IMR-90 (cell line): ENCODE measurements at places on chromosomes 7 and 10.

DNA sequence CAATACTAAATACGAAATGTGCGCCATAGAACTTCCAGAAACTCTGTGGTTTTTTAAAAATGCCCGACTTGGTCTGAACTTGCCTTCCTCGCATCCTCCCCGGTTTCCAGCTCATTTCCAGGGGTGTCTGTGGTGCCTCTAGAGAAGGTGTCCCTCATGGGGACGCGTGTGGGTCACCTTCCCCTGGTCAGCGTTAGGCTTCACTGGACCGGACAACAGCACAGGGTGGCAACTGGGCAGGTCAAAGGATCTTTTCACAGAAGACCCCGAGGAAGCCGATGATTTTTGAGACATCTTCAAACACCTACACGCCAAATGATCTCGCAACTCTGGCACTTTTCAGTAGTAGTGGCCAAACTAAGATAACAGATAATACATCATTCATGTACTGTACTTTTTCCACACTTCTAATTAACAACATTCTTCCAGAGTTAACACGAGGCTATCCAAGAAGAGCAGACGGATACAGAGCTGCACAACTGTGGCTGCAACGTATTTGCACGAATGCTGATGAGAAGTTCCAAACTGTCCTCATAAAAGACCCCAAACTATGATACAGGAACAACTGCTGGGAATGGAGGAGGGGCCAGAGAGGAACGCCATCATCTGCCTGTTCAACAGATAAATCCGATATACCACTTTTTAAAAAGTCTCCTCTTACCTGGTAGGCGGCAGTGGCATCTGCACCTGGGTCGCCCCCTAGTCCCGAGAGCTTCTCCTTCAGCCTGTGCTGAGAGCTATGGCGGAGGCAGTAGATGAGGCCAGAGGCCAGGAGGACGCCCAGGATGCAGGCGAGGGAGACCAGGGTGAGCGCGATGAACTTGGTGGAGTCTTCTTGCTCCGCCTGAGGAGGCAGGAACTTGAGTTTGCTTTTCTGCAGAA, 345.5 kb downstream of the DNAJB6 start:
- no peak for DNase-seq

- DNase-seq: no peak
These were observed 4.1 kb downstream of the HOXA9 start for GRCh38 chr7:27161214-27161720.

DNA sequence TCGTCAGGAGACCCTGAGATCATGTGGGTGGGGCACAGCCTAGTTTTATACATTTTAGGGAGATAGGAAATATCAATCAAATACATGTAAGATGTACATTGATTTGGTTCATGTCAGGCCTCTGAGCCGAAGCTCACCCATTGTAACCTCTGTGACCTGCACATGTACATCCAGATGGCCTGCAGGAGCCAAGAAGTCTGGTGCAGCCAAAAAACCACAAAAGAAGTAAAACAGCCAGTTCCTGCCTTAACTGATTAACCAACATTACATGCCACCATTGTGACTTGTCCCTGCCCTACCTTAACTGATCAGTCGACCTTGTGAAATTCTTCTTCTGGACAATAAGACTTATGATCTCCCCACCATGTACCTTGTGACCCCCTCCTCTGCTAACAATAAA, 16.0 kb upstream of the LRRC61 start:
- no peak for DNase-seq

DNA sequence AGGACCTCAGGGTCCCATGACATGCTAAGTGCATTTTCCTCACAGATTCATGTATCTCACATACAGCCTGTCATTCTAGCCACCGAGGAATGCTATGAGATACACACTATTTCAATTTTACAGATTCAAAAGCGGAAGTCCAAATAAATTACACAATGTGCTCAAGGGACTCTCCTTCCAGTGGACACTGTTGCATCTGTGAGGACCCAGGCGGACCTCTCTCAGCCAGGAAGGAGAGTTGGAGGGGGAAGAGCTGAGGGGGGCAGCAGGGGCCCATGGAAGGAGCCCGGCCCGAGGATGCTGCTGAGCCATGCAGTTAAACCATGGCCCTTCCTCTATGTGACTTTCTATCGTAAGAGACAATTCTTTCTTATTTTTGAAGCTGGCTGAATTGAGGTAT, 93.6 kb downstream of the VOPP1 start:
- DNase-seq: no peak

DNA sequence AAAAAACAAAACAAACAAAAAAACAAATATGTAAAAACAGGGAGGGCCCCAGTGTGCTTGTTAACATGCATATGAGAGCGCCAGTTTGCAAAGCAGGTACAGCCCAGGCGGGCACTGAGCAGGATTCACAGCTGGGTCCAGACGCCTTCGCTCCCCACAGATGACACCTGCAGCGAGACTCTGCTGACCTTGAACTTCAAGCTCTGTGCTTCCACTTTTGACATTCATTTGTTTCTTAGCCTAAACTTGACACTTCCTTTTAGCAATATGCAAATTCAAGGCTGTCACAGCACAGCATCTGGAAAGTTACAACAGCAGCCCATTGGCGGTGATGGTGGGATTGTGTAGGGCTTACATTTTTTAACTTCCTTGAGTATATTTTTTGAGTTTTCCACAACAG, 88.8 kb upstream of the TNS3 start:
- DNase-seq: no peak

- peak; percentile 7 for DNase-seq
These were observed 1.1 kb upstream of the TARP start for GRCh38 chr7:38274486-38274885.

DNA sequence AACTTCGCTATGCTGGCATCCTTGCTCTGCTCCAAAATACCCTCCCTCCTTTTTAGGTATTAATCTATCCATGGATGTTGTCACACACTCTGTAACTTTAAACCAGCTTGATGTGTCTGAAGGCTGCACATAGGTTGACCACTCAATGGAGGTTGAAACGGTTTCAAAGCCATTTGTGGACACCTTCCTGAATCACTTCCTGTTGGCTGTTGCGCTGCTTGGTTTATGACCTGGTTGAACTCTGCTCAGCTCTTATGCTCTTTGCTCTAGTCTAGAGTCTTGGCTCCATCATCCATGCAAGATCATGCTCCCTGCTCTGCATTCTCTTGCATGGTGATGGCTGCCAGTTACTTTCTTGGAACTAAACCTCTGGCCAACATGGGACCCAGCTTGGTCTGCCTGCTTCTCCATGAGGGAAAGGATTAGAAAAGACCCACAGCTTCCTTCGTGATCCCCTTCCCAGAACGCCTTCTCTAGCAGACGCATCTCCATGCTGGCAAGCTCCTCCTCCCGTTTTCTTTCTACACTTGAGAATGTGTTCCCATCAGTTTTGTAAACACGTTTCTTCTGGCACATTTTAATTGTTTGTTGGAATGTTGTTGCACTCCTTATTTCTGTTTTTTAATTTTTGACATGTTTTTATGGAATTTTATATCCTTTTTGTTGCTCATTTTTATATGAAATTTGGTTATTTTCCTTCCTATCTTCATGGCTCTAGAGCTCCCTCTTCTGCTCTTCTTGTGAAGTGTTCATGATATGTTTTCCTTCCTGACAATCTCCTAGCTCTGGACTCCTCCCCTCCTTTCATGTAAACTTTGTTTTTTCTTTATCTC, 149.8 kb downstream of the XPNPEP1 start:
- peak; percentile 43 for DNase-seq

GRCh38 chr10:43373461-43373860, 2.0 kb downstream of the FXYD4 start:
- DNase-seq: no peak

DNA sequence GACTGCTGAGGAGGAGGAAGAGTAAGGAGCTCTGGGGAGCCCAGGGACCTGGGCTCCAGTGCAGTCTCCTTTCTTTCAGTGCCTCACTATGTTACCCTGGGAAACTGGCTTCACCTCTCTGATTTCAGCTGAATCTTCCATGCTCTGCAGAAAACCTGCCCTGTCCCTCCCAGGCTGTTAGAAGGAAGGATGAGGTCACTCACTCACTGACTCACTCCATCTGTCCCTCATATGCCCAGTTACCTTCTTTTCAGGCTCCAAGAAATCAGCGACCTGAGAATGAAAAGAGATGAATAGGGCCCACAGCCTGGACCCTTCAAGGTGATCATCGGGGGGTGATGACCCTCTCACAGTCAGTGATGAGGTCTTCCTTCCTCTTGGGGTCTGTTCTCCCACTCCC, 481 bp downstream of the SFTPA2 start:
- peak; percentile 43 for DNase-seq

DNA sequence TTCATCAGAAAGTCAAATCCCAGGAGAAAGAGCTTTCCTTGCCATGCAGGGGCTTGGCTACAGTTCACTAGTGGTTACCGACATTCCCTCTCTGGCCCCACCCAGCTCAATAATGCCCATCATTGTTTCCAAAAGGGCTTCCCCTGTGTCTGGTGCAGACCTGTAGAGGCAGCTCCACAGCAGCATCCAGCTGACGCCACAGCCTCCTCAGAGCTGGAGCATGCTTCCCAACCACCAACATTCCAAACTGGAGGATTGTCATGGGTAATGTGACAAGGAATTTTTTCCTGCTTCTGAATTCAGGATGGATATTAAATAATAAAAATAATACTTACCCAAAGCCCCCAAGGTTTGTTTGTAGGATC, 77.4 kb downstream of the ZNF365 start:
- DNase-seq: no peak

GRCh38 chr7:36025190-36025589, 127.9 kb upstream of the EEPD1 start:
- DNase-seq: no peak

DNA sequence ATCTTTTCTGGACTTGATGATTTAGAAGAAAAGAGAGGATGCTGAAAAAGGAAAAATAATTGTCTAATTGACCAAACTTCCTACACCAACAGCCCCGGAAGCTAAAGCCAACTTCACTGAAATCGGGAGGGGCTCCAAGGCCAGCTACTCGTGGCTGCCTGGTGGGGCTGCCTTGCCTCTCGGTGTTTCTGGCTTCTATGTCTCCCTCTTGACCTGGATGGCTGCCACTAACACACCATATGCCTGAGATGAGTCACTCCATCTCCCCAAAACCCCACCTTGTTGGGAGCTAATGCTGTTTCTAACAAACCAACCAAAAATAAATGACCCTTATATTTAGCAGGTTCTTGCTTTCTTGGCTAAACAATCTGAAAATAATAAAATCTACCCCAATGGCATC, 87.6 kb upstream of the AFAP1L2 start:
- DNase-seq: no peak

- DNase-seq: no peak
These were observed 242.6 kb upstream of the FZD8 start for GRCh38 chr10:35884657-35885071.

DNA sequence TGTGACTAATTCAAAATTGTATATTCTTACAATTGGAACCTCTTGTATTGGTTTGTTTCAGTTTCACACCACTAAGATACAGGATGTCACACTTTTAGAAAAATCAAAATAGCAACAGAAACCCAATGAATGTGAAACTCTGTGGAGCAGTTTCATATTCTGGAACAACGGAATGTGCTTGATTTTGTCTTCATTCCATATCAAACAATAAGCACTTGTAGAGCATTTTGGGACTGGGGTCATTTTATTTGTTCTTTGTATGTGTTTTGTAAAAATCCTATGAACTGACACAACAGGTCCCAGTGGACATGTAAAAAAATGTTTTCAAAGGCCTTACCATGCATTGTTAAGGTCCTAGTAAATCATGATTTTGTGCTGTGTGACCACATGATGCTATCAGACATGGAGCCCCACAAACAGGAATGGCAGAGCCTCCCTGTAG, 123.1 kb downstream of the DKK1 start:
- DNase-seq: peak; percentile 2

DNA sequence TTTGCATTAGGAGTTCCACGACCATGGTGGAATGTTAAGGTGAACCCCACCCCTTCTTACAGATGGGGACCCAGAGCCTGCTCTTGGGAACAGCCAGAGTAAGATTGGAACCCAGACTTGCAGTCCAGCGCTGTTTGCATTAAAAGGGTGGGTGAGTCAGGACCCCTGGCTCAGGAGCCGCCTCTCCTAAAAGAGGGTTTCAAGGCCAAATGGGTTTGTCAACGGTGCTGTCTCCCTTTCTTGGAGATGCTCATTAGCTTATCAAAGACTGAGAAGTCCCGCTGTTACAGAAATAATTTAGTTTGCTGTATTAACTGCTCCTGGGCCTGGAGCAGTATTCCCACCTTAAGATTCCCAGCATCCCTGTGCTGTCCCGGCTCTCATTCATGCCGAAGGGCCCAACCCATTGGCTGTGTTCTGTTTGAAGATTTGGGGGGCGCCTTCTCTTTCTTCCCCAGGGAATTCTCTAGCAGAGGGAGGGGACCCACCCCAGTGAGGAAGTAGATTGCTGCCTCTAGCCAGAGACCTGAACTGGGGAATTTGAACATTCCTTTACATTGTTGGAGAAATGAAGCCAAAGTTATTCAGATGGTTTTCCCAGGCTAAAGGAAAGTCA, 1.8 kb downstream of the MARVELD1 start:
- DNase-seq: no peak

GRCh38 chr7:40640566-40640965, 505.8 kb downstream of the SUGCT start:
- DNase-seq: peak; percentile 49

DNA sequence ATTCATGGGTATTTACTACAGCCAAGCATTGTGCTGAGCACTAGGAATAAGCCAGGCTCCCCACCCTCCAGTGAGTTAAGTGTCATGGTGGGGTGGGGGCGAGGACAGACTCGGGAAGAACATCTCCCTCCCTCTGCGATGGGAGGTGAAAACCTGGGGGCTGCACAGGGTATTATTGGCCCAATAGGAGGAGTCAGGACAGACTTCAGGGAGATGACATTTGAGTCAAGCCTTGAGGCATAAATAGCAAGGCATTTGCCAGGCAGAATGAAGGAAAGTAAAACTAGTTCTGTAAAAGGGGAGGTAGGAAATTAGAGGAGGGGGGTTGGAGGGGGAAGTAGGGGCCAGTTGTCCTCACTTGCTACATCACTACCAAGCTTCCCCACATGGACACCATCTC, 18.9 kb downstream of the NKX2-3 start:
- DNase-seq: no peak

- DNase-seq: peak; percentile 8
These were observed 289.0 kb downstream of the SNX13 start for GRCh38 chr7:17651341-17651740.

- no peak for DNase-seq
These were observed 36.8 kb upstream of the INPP5F start for GRCh38 chr10:119689016-119689580.

GRCh38 chr10:17208476-17208875, 7.0 kb upstream of the TRDMT1 start:
- DNase-seq: no peak

DNA sequence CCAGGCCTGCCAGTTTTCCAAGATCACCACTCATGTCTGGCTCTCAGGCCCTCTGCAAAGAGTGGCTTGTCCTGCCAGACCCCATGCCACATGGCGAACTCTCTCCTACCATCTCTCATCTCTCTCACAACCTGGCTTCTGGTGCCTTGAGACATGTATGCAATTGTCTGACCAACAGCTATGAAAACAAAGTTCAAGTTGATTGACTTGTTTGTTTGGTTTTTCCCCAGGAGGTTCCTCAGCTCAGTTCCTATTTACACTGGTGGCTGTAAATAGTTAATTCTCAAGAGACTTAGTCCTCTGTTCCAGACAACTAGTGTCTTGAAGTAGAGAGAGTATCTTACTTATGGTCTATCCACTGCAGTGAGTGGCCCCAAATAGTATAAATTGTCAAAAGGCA, 131.8 kb downstream of the SNX10 start:
- no peak for DNase-seq

- DNase-seq: no peak
These were observed 41.6 kb downstream of the MRPS33 start for GRCh38 chr7:140972876-140973829.
